ENCODE measurements at places on chromosomes 3 and 15. TPM values are rescaled to one million over a fixed set of nuclear protein-coding genes. Genes with fewer than 3 reads are reported as not detected.

- no peak for DNase-seq
Measured at GRCh38 chr3:128523591-128523990, 30.6 kb upstream of the GATA2 start.

- peak; percentile 6 for DNase-seq
Measured at GRCh38 chr3:157574531-157574930, 71.3 kb upstream of the VEPH1 start.

GRCh38 chr3:49720855-49721595, 1.5 kb upstream of the AMIGO3 start:
- no peak for DNase-seq

DNA sequence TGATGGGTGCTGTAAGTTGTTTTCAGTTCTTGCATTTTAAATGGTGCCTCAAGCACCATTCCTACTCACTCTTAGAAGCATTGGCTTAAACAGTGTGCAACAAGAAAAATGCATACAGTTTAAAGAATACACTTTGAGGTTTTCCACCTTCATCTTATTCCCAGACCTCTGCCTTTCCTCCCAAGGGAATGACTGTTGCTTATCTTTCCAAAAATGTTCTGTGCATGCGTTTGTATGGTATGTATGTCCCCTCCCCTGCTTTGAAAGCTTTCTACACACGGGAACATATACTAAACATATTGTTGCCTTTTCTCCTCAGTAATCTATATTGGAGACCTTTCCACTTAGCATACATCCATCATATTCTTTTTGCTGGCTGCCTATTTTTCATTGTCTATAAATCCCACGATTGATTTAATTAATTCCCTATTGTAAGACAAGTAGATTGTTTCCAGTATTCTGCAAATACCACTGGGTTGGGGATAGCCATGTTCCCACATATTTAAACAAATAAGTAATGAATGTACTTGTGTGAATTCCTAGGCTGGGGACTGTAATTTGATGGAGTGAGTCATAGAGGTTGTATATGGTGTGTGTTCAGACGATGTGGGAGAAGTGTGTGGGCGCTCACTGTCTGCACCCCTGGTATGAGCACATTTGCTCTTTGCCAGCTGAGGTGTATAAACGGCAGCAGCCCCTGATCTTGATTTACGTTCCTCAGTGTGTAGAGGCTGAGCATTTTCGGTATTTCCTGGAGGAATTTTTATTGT, 5.8 kb downstream of the TRAK1 start:
- no peak for DNase-seq

- no peak for DNase-seq
Measured at GRCh38 chr3:194565597-194566190, 67.5 kb downstream of the TMEM44 start.

- no peak for DNase-seq
Measured at GRCh38 chr3:141368062-141368924, at the start of gene ZBTB38. TSS of gene ZBTB38 (plus strand) at chr3:141368504. CDS start at chr3:141442389, 73,885 bp downstream.

DNA sequence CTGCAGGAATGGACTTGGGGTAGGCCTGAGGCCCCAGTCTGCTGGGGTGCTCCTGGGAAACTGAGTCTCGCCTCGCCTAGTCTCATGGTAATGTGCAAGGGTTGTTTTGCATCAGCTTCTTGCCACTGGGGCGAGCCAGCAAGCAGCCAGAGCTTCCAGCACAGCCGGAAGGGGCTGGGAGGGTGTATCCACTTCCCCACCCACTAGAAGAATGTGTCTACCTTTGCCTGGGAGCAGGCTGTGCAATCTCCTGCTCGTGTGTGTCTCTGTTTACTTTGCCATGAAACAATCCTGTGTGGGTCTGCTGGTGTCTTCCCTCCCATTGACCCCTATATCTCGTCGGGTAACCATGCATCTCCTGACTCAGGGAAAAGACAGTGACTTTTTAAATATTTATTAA, 21.8 kb upstream of the ERICH6 start:
- no peak for DNase-seq

GRCh38 chr15:40115670-40116093, 7.0 kb upstream of the BMF start:
- DNase-seq = no peak

GRCh38 chr3:183484431-183485075, 56.1 kb upstream of the MCF2L2 start:
- no peak for DNase-seq

GRCh38 chr3:151933234-151933853, 59.9 kb downstream of the SUCNR1 start:
- DNase-seq = no peak

Gene UBE3A
- 118 TPM for total RNA-seq

Gene PCSK6
- 0.37 TPM for total RNA-seq

Gene PLSCR5
- not detected for total RNA-seq

Gene FOXL2NB
- total RNA-seq = not detected

Gene GOLGA8S
- total RNA-seq = not detected

Gene ZMYND10
- total RNA-seq = 10.1 TPM
